NCI-H69 (cell line): ENCODE measurements at places on chromosomes 11 and 22.

DNA sequence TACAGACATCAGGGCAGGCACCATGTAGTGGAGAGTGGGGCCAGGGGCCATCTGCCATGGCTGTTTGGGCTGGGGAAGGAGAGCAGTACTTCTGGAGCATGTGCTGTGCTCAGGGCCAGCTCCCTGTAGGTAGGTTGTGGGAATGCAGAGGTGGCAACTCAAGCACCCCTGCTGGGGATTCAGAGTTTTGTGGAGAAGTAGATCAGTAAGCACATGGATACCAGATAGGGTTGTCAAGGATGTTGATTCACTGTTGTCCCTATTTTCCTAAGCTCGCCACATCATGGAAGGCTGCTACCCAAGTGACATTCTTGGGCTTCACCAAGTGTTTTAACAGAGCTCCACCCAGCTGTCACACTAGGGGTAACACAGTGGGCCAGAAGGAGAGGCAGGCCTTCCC, 67.2 kb downstream of the BMAL1 start:
- no peak for DNase-seq

- DNase-seq = no peak
Observed at GRCh38 chr11:93842461-93842860, 8.0 kb downstream of the VSTM5 start.

- DNase-seq = no peak
Observed at GRCh38 chr22:44440224-44441160, 57.5 kb downstream of the RTL6 start.

- no peak for DNase-seq
Observed at GRCh38 chr11:117181586-117182550, 3.3 kb downstream of the SIDT2 start.

DNA sequence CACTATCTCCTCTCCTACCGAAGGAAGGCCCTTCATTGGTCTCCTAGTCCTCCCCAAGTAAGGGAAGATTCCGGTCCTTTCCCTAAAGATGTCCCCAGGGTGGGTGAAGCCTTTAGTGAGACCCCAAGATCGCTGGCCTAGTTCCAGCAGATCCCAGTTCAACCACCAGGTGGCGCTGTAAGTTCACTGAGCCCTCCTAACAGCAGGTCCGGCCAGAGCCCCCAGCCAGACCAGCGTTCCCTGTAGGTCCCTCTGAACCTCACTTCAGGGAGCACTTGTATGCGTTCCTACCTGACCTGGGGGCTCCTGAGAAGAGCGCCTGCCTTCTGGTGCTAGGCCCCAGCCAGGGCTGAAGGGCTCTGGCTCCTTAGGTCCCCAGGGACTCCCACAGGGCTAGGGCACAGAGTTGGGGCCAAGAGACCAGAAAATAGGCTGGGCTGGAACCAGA, 38.1 kb downstream of the LMO1 start:
- DNase-seq = peak; percentile 83

GRCh38 chr11:92482492-92483060, 258.0 kb downstream of the FAT3 start:
- DNase-seq = peak; percentile 86

DNA sequence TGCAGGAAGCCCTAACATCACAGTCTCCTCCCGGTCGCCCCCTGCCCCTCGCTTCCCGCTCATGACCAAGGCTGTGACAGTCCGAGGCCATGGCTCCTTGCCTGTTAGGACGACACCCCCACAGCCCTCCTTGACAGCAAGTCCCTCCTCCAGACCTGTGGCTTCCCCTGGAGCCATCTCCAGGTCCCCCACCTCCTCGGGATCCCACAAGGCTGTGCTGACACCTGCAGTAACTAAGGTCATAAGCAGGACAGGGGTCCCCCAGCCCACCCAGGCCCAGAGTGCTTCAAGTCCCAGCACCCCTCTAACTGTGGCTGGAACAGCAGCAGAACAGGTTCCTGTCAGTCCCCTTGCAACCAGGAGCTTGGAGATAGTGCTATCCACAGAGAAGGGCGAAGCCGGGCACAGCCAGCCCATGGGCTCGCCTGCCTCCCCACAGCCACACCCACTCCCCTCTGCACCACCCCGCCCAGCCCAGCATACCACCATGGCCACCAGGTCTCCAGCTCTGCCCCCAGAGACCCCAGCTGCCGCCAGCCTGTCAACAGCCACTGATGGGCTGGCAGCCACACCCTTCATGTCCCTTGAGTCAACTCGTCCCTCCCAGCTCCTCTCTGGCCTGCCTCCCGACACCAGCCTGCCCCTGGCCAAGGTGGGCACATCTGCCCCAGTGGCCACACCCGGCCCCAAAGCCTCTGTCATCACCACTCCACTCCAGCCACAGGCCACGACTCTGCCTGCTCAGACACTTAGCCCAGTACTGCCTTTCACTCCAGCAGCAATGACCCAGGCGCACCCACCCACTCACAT, 63.2 kb downstream of the OTOG start:
- DNase-seq = no peak

- no peak for DNase-seq
Observed at GRCh38 chr22:22144858-22145257, 99.7 kb upstream of the VPREB1 start.

GRCh38 chr11:57179681-57180080, 2.1 kb upstream of the LRRC55 start:
- DNase-seq = no peak

- DNase-seq = no peak
Observed at GRCh38 chr22:28204382-28204781, 285.3 kb upstream of the PITPNB start.

- peak; percentile 14 for DNase-seq
Observed at GRCh38 chr11:95101935-95102334, 12.3 kb downstream of the ENDOD1 start.

GRCh38 chr11:29023761-29024160, 915.6 kb downstream of the METTL15 start:
- DNase-seq = no peak

DNA sequence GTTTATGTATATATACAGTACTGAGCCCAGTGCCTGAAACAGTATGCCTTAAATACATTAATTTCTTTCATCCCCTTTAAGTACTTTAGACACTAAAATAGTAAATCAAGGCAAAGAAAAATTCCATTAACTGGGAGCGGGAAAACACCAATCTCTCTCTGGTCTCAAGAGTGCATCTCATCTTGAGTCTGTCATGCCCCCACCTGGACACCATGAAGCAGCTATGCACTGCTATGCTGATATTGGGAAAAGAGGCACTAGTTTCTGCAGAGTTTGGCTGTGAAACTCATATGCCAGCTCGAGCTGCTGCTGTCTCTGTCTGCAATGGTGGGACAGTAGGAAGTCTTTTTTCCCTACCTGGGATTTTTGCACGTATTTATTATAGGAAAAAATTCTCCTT, 754.4 kb upstream of the RAG2 start:
- no peak for DNase-seq

DNA sequence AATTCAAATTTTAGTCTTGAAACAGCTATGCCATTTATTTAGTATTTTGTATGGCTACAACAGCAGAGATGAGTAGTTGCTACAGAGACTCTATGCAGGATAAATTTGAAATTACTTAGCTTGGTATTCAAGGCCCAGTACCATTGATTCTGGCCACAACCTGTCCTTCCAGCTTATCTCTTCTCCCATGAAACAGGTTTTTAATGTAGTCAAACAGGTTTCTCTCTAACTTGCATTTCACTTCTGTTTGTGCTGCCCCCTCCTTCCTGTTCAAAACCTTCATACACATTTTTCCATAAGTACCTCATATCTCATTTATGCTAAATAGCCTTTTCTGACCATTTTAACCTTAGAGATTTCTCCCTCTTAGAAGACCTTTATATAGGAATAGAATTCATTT, 3.3 kb downstream of the USP47 start:
- DNase-seq = no peak

GRCh38 chr11:104957280-104957679, 11.1 kb downstream of the CASP4 start:
- DNase-seq = no peak

- DNase-seq = no peak
Observed at GRCh38 chr22:42791721-42792452, 65.2 kb downstream of the ARFGAP3 start.

DNA sequence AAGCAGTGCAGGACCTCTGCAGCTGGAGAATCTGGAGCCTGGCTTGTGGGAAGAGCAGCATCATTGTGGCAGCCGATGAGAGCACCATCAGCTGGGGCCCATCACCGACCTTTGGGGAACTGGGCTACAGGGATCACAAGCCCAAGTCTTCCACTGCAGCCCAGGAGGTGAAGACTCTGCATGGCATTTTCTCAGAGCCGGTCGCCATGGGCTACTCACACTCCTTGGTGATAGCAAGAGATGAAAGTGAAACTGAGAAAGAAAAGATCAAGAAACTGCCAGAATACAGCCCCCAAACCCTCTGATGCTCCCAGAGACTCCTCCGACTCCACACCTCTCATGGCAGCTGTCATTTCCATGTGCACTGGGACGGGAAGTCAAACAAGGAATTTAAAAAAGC, 35.6 kb downstream of the ASRGL1 start:
- DNase-seq = no peak

DNA sequence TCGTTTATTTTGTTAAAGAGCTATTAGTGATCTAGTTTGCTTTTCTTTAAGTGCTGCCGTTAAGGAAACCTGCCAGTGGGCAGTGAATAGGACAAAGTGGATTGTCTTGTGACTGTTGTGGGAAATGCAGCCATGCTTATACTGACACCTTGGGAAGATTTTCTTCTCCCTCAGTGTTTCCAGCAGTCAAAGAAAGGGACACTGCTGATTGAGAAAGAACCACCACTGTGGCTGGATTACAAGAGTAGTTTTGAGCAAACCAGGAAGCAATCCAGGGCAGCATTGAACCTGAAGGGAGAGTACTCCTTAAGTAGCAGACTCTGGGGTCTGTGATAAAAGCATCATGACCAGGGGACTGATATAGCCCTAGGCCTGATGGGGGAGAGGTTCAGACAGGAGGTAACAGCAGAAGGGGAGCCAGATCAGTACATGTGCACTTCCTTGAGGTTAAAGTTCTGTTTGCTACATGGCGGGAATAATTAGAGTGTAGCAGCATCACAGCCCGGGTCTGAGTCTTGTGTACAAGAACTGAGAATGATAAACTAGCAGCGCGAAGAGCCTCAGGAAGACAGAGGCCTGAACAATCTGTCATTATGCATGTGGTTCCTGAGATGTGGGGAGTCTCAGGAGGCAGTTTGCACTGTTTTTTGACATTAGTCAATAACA, 167.8 kb downstream of the C11orf91 start:
- DNase-seq = peak; percentile 87

DNA sequence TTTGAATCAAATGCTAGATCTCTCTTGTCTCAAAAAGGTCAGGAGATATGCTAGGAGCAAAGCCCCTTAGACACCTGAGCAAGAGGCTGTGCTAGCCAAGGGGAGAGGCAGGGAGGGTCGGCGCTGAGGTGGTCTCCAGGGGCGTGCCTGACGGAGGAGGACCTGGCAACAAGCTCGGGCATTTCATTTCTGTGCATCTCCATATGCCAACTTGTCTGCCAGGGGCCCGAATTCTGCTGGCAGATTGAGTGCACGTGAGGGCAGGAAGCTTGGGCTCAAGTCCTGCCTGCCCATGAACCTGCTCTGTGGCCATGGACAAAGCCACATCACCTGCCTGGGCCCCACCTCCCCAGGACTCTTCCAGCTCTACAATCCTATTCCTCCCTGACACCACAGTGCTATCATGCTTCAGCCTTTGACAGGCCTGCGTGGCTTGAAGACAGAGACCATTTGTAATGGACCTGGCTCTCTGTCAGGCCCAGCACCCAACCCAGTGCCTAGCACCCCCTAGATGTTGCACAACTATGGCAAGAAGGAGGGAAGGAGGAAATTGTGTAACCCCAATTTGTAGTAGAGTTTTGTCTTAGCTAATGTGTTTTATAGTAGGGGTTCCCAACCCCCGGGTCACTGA, 16.3 kb upstream of the VSIG10L2 start:
- DNase-seq = no peak

- DNase-seq = no peak
Observed at GRCh38 chr22:45783690-45784089, 112.1 kb downstream of the ATXN10 start.

- DNase-seq = no peak
Observed at GRCh38 chr22:32509045-32509444, 34.4 kb downstream of the FBXO7 start.

GRCh38 chr11:86954269-86955110, 705 bp downstream of the FZD4 start:
- DNase-seq = peak; percentile 67

DNA sequence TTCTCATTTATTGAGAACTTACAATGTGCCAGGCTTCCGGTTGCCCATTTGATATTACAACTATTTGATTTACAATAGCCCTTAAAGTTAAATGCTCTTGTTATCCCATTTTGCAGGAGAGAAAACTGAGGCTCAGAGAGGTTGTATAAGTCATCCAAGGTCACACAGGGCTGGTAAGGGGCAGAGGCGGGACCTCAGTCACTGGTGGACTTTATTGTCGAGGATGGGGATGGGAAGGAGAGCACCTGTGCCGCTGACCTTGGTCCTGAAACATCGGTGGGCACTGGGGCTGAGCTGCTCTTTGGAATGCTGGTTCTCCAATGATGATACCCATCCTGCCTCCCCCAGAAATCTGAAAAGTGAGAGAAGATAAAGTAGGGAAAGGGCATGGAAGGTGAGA, 265.4 kb downstream of the MIAT start:
- DNase-seq = no peak

- DNase-seq = peak; percentile 83
Observed at GRCh38 chr11:67303132-67303834, at the start of gene SSH3. Gene SSH3, plus strand, starts transcription at chr11:67303530. Its CDS starts 96 bp downstream, at chr11:67303626.

- no peak for DNase-seq
Observed at GRCh38 chr11:65606876-65607613, 7.0 kb downstream of the MAP3K11 start.

DNA sequence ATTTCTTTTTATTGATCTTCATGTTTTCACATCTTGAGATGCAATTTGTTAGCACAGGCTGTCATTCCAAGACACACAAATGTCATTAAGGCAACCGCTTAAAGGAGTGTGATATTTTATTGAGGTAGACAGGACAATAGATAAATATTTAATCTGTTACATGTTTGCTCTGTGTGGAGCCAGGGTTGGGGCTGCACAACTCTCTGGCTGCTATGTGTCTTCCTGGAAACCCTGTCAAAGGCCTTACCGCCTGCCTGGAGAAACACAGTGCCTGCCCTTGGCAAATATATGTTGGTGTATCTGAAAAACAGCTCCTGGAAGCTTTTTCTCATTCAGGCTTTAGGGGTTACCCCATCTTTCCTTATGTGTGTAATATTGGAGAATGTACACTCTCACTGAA, 139.7 kb upstream of the TEAD1 start:
- DNase-seq = no peak

- DNase-seq = no peak
Observed at GRCh38 chr11:1883346-1884302, 8.1 kb downstream of the PRR33 start.

DNA sequence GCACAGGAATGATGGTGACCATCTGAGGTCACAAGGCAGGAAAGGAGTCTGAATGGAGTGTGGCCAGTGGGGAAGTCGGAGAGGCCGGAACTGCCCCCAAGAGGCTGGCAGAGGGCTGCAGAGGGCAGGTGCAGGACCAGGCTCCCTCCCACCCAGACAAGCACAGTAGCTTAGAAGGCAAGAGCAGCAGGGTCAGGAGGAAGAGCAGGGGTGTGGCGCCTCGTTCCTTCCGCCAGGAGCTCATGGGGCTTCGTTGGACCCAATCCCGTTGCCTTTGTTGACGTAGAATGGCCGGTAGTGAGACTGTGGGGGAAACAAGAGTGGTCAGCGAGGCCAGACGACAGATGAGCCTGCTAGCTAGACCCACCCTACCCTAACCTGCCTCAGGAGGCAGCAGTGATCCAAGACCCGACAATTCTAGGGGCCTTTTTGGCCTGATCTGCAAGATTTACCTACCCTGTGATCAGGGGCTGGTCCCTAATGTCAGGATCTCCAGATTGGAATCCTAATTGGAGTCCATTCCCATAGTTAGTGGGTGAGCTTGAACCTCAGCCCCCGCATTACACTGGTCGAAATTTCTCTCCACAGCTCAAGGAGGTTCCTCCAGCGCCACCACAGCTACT, 25.6 kb downstream of the TRIM29 start:
- no peak for DNase-seq
